ENCODE measurements at places on chromosomes 7 and 10.
A peak's percentile ranks its signal among the peaks of the same experiment; 100 is the strongest.

DNA sequence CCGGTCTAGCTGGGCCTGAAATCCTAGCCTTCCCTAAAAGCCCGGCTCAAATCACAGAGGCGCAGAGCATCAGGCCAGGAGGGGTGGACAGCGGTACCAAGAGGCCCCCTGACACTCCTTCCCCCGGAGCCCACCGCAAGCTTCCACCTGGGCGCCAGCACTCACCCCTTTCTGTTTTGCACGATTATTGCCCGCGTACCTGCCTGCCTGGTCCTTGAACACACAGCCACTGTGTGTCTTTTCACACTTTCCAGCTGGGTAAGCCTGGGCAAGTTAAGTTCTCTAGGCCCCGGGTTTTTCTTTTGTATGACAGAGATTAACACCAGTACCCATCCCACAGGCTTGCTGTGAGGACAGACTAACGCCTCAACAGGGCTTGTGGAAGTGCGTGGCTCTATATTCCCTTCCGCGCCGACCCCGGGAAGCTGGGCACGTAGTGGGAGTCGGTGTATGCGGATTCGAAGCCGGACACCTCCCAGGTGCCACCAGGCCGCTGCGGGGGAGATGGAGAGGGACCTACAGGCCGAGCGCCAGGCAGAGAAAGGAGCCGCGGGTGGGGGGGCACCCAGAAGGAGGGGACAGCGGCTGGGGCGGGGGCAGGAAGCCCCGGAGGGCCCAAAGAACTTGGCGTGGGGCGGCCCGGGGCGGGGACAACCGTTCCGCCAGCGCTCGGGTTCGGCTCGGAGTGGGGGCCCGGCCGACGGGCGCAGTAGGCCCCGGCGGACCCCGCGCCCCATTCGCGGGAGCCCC lies 792 bp downstream of the ZNF746 start:
- DNase-seq, result peak; percentile 42

- no peak for DNase-seq
Observed at GRCh38 chr10:86179961-86180360, 186.6 kb downstream of the GRID1 start.

DNA sequence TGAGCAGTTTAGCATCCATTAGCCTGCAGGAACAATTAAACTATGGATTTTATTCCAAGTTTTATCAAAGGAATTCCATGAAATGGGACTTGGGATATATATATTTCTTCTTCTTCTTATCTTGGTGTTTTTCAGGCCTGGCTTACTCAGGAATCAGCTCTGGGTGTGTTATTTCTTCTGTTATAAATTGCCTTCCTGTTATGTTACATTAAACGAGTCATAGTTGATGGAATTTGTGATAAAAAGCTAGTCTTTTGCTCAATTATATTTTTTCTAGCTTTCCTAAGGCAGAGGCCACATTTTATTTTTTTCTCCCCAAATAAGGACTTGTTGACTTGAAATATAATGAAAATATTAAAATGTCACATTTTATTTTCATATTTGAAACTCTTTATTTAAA lies 141.3 kb downstream of the EPC1 start:
- peak; percentile 45 for DNase-seq

- no peak for DNase-seq
Observed at GRCh38 chr10:94011296-94011695, 17.6 kb downstream of the PLCE1 start.

DNA sequence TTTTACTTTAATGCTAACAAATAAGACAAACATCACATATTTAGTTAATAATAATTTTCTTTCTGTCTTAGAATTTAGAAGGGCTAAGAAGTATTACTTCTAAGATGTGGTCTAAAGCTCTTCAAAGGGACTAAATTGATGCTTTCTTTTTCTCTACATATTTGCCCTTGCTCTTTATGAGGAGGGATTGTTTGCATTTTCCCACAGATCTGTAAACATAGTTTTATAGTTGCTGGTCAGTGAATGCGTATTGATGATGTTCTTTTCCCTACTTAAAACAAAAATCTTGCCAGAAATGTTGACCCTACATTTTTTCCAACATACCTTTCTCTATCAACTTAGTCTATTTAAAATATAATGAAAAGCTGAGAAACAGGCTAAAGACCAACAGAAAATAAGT lies 372.4 kb upstream of the LRGUK start:
- no peak for DNase-seq

DNA sequence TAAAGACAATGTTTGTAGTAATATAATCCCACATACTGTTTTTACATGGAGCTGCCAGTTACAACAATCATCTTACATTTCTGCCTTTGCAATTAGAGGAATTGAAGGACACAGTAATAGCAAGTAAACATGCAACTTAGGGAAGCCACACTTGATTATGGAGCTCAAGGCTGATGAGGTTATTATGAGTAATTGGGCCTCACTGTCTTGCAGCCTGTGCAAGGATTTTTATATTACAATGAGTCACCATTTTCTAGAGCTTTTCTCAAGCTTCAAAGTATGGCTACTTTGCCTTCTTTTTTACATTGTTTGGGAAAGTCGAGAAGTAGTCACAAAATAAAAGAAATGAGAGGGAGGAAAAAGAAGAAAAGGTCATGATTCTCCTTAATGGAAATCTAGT lies 226.4 kb downstream of the KIAA1217 start:
- no peak for DNase-seq

- DNase-seq, result peak; percentile 91
Observed at GRCh38 chr10:132319853-132320653, 11.9 kb upstream of the LRRC27 start.

- no peak for DNase-seq
Observed at GRCh38 chr7:16261100-16261499, 160.2 kb downstream of the CRPPA start.

- no peak for DNase-seq
Observed at GRCh38 chr7:111223802-111224253, 132.9 kb downstream of the LRRN3 start.

Measured in hepatic stellate cell (primary cell).